ENCODE measurements at places on chromosomes 4 and X. TPM values are rescaled to one million over a fixed set of nuclear protein-coding genes. Genes with fewer than 3 reads are reported as not detected.

SLC4A4 gene
- 0.47 TPM for total RNA-seq

GRCh38 chr4:78742300-78742699 lies 33.9 kb upstream of the BMP2K start:
- DNase-seq: no peak

DNA sequence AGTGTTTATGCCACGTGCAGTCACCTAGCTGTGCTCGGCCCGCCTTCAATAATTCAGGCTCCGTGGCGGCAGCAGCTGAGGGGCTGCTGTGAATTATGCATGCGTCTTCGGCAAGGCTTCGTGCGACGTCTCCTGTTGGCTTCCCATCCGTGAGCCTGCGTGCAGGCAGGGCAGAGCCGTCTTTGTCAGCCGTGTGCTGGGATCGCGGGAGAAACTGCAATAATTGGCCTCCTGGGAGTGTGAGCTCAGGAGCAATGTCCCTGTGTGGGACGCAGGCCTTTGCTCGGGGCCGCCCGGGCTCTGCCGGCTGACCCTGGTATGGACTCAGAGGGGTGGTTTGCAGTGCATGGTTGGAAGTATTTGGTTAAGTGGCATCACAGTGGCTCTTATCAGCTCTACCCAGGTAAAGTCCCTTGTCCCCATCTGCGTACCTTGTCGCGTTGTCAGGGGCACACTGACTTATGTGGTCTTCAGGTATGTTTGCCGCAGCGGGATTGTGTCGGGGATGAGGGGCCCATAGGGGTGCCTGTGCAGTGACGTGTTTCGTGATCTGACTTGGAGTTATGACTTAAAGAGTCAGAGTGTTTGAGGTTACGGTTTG lies 34.5 kb upstream of the HGFAC start:
- DNase-seq: no peak

- DNase-seq: no peak
Observed at GRCh38 chrX:50721764-50722521, 92.1 kb downstream of the SHROOM4 start.

PITX2 gene
- 1.7 TPM for total RNA-seq

DNA sequence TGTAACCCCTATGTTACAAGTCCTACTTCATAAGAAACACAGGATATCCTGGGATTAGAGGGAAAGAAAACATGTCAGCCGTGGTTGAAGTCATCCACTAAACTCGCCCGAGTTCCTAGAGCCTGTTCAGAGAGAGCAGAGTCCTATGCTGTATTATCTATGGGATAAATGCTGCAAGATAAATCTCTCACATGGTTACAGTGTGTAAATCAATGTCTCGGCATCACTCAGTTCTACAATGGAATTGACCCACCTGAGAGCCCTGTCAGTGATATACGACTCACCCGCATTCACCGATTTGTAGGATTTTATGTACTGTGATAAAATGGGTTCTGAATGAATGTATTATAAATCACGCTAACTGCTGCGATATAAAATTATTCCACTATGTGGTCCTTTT lies 127.8 kb upstream of the ANXA3 start:
- DNase-seq: no peak

GRCh38 chr4:61427818-61428495 lies 227.8 kb downstream of the ADGRL3 start:
- peak; percentile 89 for DNase-seq

- DNase-seq: peak; percentile 11
Observed at GRCh38 chr4:166042510-166043055, 169.5 kb downstream of the TLL1 start.

DNA sequence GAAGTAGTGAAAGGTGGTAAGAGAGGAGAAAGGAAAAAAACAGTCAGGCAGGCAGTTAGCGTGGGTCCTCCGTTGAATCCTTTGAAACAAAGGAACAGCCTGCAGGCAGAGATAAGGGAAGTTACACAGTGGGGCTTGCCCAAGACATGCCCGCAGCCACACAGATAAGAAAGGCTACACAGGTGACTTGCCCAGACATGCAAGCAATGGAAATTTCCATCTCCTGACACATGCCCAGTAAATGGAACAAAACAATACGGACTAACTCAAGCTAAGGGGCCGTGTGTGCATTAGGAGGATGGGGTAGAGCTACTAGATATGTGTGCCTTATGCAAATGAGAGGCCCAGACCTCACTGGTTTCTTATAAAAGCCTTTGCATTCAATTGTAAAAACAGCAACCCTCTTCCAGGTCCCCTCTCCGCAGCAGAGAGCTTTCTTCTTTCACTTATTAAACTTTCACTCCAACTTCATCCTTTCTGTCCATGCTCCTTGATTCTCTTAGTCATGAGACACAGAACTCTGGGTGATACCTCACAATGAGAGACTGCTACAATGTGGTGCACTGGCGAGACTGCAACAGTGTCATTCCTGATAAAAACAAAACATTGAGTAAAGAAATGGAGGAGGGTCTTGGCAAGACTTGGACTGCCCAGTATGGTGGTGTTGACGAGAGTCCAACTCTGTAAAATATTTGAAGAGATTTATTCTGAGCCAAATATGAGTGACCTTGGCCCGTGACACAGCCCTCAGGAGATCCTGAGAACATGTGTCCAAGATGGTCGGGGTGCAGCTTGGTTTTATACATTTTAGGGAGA lies 997.4 kb upstream of the PRKX start:
- no peak for DNase-seq

- no peak for DNase-seq
Observed at GRCh38 chr4:77560170-77560569, 45.5 kb upstream of the CXCL13 start.

- no peak for DNase-seq
Observed at GRCh38 chr4:182240161-182241130, 2.8 kb upstream of the TENM3 start.

DNA sequence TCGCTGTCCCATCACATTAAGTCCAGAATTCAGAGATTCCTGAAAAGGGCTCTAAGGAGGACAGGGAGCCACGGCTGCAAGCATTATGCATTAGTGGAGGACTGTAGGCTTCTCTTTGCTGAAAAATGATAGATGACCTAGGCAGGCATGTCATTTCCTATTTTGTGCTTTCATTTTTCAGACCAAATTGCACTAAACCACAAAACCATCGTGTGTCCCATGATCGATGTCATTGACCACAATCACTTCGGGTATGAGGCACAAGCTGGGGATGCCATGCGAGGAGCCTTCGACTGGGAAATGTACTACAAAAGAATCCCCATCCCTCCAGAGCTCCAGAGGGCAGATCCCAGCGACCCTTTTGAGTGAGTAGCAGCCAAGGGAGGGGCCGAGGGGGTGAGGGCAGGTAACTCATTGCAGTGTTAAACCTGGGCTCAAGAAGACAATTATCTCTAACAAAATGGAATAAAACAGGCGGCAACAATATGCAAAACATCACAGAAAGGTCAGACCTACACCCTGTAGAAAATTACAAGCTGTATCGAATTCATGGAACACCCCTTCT lies 355.2 kb upstream of the GALNT7 start:
- no peak for DNase-seq

VSIG4 gene
- total RNA-seq: not detected

GRCh38 chr4:152156442-152156841 lies 379.4 kb downstream of the FBXW7 start:
- no peak for DNase-seq

DNA sequence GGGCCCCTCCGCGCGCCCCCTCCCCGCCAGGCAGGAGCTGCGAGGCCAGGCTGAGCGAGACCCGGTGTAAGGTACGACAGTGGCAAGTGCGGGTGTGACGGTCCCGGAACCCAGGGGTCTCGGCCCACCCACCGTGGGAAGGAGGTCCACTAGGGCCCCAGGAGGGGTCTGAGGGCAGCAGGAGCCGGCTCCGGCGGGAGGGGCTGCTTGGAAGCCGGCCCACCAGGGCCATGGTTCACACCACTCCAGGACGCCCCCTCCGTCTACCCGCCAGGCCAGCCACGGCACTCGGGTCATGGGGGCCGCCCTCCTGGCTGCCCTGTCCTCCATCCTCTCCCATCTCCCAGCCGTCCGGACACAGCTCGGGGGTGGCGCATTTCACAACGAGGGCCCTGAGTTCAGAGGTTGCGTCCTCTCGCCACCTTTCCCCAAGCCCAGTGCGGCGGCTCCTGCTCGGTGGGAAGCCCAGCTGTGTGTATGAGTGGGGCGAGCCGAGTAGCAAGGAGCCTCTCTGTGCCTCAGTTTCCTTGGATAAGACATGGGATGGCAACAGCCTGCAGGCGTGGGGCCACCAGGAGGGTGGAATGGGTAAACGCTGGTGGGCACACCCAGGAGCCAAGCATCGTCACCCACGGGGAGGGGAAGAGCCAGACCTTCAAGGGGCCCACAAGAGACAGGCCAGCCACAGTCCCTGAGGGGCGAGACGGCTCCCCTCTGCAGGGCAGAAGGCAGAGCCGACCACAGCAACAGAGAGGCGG lies 81.3 kb downstream of the FAM53A start:
- no peak for DNase-seq

DNA sequence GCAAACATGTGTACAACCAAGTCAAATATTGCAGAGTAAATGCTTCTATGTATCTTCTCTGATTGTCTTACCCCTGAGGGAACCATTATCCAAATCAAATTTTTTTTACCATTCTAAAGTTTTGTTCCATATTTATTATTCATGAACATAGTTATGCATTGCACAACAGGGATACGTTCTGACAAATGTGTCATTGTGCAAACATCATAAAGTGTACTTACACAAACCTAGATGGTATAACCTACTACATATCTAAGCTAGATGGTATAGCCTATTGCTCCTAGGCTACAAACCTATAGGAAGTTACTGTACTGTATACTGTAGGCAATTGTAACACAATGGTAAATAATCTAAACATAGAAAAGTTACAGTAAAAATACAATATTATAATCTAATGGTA lies 23.4 kb downstream of the BEX3 start:
- peak; percentile 78 for DNase-seq

HTR2C gene
- total RNA-seq: 0.07 TPM

DNA sequence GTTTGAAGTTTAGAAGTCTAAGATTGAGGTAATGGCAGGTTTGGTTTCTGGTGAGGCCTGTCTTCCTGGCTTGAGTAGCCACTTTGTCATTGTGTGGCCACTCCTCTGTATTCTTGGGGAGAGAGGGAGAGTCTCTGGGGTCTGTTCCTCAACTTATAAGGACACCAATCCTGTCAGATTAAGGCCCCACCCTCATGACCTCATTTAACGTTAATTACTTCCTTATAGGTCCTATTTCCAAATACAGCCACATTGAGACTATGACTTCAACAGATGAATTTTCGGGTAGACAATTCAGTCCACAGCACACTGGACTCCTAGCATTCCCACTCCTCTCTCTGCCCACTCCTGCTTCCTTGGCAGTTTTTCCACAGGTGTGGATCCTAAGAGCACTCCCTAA lies 350.8 kb upstream of the CASK start:
- no peak for DNase-seq

HNRNPD gene
- 136 TPM for total RNA-seq

ARX gene
- not detected for total RNA-seq

DNA sequence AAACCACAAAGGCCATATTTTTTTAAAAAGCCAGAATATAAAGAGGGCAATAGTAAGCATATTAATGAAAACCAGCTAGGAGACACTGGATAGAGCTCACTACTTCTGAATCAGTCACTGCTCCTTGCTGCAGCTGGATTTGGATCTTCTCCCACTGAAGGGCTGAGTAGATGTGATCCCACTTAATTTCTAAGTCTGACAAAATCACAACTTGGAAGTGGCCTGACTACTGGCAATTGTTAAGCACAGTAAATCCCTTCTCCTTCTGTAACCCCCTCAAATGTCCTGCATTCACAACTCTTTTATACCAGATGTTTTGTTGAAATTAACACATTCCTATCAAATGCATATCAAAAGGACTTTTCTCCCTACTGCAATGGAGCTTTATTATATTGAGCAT lies 72.9 kb downstream of the AMMECR1 start:
- DNase-seq: no peak

GLRA3 gene
- total RNA-seq: not detected

SLC9B1 gene
- total RNA-seq: not detected

All from PC-3 (cell line).